ENCODE measurements at places on chromosomes 12 and 14. TPM values are rescaled to one million over a fixed set of nuclear protein-coding genes. Genes with fewer than 3 reads are reported as not detected.

RASSF9 gene
- not detected for total RNA-seq

ABCC9 gene
- total RNA-seq, result not detected

GLIPR1 gene
- 45.4 TPM for total RNA-seq

LRRIQ1 gene
- total RNA-seq, result not detected
